ENCODE measurements at places on chromosomes 12 and 14.

DNA sequence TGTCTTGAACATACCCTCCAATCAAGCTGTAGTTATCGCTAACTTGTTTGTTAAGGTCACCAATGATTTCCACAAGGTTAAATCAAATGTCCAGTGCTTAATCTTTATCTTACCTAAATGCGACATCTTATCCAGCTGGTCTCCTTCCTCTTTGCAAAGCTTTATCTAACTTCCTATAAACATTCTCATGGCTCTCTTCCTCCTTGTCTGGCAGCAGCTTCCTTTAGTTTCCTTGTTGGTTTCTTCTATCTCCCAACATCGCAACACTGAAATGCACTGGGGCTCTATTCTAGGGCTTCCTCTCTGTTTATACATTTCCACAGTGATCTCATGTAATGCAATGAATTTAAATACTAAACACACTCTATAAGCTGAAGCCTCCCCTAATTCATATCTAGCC lies 28.7 kb downstream of the UBE2N start:
- DNase-seq = no peak

GRCh38 chr12:3202734-3203446 lies 125.7 kb downstream of the TSPAN9 start:
- peak; percentile 63 for DNase-seq

DNA sequence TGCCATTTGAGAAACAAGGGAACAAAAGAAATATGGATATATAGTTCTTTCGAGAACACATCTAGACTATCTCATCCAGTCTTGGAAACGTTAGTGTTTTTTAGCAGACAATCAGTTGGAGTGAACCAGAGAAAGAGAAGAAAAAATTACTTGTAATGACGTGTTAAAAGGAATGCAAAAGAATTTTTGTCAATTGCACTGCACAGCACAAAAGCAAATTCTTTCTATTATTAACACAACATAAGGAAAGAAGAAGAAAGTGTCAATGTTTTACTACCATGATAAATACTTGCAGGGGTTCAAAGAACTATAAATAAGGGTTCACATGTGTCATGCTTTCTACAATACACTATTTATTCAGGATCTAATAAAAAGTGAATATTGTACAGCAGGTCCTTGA lies 27.5 kb upstream of the GSG1 start:
- DNase-seq = no peak

DNA sequence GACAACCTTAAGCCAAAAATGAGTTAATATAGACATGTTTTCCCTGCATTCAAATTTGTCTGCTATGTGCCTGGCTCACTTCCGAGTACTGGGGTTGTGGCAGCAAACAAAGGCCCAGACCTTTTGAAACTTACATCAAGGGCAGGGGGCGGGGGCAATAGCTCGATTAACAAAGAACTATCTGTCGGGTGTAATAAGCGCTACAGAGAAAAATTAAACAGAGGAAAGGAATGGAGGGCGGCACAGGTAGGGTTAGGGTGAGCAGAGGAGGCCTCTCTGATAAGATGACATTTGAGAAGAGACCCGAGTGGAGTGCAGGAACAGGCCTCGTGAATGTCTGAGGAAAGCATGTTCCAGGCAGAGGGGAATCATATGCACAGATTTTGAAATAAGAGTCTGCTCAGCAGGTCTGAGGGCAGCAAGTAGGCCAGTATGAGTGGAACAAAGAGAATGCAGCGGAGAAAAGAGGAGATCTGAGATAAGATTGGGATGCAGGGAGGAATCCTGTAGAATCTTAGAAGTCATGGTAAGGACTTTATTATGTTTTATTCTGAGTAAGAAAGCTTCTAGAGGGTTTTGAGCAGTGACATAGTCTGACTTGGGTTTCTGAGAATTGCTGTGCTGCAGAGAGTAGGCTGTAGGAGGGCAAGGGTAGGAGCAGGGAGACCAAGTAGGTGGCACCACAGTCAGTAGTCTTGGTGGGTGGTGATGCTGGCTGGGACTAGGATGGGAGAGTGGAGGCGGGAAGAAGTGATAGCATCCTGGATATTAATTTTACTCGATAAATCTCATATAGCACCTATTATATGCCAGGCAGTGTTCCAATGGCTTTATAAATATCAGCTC lies 52.6 kb downstream of the BICDL1 start:
- DNase-seq = no peak

GRCh38 chr12:58090685-58091084 lies 149.3 kb downstream of the ATP23 start:
- DNase-seq = no peak
